ENCODE measurements at places on chromosomes 13 and 19. TPM values are rescaled to one million over a fixed set of nuclear protein-coding genes. Genes with fewer than 3 reads are reported as not detected.

Gene HSH2D
- total RNA-seq, result 0.92 TPM

DNA sequence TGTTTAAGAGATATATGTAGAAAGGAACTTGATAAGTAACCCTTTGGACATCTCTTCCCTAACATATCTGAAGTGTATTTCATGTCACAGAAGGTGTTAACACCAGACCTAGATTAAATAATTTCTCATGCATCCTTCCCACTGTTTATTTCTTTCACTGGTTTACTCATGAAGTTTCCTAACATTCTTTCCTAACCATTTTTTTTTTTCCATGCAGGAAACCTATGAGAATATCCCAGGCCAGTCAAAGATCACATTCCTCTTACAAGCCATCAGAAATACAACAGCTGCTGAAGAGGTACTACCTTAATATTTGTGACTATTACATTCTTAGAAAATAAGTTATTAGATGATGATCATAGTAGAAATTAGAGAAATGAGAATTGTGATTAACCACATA lies 28.8 kb downstream of the IPO5 start:
- DNase-seq, result no peak

GRCh38 chr13:112840472-112841302 lies 128.3 kb upstream of the MCF2L start:
- no peak for DNase-seq

- no peak for DNase-seq
These were observed 125.2 kb upstream of the ZNF91 start for GRCh38 chr19:23520441-23520840.

Gene TGFBR3L
- total RNA-seq, result 1.6 TPM

Gene EBI3
- total RNA-seq, result not detected

Gene CYP2A7
- not detected for total RNA-seq

- DNase-seq, result no peak
These were observed 11.2 kb upstream of the RAB20 start for GRCh38 chr13:110572778-110573118.
